Pulmonary artery endothelial cell (primary cell): ENCODE measurements at places on chromosomes 7 and 10. TPM values are rescaled to one million over a fixed set of nuclear protein-coding genes. Genes with fewer than 3 reads are reported as not detected.

The EPO gene
- total RNA-seq: not detected in 2 replicates

- no peak for DNase-seq
These were observed 149.6 kb downstream of the C10orf105 start for GRCh38 chr10:71569775-71570588.

- DNase-seq: no peak
These were observed 919 bp upstream of the IDI2 start for GRCh38 chr10:1026578-1026977.

The NKX2-3 gene
- total RNA-seq: 0.07 TPM in 1 of 2 replicates, not detected in the other

- no peak for DNase-seq
These were observed 126.2 kb downstream of the ANLN start for GRCh38 chr7:36515847-36516246.

GRCh38 chr10:73969224-73969841 is 28.6 kb upstream of the VCL start:
- DNase-seq: no peak

The CUZD1 gene
- total RNA-seq: 0.99 and 1.1 TPM in 2 replicates

- no peak for DNase-seq
These were observed 31.3 kb upstream of the GDI2 start for GRCh38 chr10:5844345-5845055.

The STEAP1B gene
- 53.2 and 57.9 TPM in 2 replicates for total RNA-seq

The GHRHR gene
- not detected in 2 replicates for total RNA-seq

DNA sequence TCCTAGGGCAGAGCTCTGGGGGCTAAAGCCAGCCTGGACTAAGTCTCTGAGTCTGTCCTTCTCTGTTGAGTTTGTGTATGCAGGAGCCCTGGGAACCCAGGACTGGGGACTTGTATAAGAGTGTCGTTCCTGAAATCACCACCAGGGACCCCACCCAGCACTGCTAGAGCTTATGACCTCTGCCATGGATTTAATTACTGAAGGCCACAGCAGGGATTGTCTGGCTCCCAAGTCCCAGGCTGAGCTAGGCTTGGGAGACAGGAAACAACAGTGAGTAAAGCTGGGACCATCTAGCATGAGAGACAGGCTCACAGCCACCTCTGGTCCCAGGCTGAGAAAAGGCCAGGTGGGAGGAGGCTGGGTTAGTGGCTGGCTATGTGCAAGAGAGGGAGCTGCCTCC is 1.4 kb upstream of the TSPAN15 start:
- DNase-seq: no peak

- no peak for DNase-seq
These were observed 42.5 kb downstream of the MYO1G start for GRCh38 chr7:44936322-44936721.

- no peak for DNase-seq
These were observed 30.4 kb downstream of the ZNF783 start for GRCh38 chr7:149292462-149292823.

- DNase-seq: no peak
These were observed 184.0 kb upstream of the ADCY1 start for GRCh38 chr7:45390180-45390579.

DNA sequence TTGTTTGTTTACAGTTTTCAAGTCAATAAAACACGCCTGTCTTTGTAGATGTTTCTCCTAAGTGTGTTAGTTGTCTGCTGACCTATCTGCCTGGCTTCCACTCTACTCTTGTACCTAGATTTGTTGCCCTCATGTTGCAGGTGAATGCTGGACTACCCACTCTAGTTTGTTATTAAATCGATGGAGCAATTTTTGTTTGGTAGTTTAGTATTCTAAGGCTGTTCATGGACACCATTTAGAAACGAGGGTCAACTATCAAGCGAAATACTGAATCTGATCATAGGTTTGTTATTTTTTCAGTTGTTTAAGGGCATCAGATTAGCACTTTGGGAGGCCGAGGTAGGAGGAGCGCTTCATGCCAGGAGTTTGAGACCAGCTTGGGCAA is 29.1 kb upstream of the MKLN1 start:
- DNase-seq: no peak
